ENCODE measurements at places on chromosomes 4 and X. TPM values are rescaled to one million over a fixed set of nuclear protein-coding genes. Genes with fewer than 3 reads are reported as not detected.

- H3K4me1 ChIP-seq, result peaks cover 76% of the 10 kb centered on the region
- no peak for DNase-seq
- no peaks in the 10 kb centered on the region for H3K36me3 ChIP-seq
- H3K4me3 ChIP-seq, result no peak overlapping the region
- no peaks in the 10 kb centered on the region for H3K27me3 ChIP-seq
- no peak overlapping the region for H3K27ac ChIP-seq
Observed at GRCh38 chrX:45009371-45010000, 136.5 kb downstream of the KDM6A start.

DNA sequence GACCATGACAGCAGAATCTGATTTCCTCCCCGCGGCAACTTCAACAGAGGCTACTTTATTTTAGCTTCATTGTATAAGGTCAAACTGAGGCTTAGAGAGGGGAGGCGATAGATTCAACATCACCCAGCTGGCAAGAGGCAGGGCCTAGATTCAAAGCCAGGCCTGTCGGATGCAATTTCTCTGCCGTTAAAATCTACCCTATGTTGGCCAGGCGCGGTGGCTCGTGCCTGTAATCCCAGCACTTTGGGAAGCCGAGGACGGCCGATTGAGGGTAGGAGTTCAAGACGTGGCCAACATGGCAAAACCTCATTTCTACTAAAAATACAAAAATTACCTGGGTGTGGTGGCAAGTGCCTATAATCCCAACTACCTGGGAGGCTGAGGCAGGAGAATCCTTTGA, 182.2 kb downstream of the BCOR start:
- H3K27me3 ChIP-seq, result no peaks in the 10 kb centered on the region
- DNase-seq, result no peak
- no peak overlapping the region for H3K27ac ChIP-seq
- H3K4me1 ChIP-seq, result no peaks in the 10 kb centered on the region
- no peaks in the 10 kb centered on the region for H3K36me3 ChIP-seq

DNA sequence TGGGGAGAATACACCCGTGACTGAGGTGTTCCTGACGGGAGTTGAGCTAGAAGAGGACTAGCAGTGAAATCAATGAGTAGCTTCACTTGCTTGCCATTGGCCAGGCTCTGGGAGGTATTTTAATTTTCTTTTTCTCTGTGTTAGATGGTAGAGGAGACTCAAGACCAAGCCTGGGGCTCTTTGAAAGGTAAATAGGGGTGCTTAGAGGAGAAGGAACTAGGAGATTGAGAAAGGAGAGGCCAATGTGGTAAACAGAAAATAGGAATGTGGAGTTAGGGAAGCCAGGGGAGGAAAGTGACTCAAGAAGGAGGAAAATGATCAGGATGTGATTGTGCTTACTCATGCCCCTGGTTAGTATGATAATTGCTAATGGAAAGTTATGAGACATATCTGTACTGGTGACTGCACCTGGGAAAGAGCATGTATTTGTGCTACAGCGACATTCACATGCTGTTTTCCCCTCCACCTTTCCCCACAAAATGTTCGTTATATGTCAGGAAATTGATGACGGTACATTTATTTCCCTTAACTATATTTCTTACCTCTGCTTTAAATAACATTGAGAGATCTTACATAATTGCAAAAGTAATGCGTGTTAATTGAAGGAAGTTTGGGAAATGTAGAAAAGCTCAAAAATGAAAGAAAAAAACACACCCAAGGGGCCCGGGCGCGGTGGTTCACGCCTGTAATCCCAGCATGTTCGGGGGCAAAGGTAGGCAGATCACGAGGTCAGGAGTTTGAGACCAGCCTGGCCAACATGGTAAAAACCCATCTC, 16.9 kb upstream of the LRBA start:
- H3K4me3 ChIP-seq, result no peak overlapping the region
- H3K4me1 ChIP-seq, result no peaks in the 10 kb centered on the region
- H3K27me3 ChIP-seq, result no peaks in the 10 kb centered on the region
- H3K36me3 ChIP-seq, result no peaks in the 10 kb centered on the region
- no peak overlapping the region for H3K27ac ChIP-seq

- no peaks in the 10 kb centered on the region for H3K36me3 ChIP-seq
- no peaks in the 10 kb centered on the region for H3K4me1 ChIP-seq
- H3K4me3 ChIP-seq, result no peak overlapping the region
Observed at GRCh38 chrX:49019050-49019449, 17.0 kb upstream of the GRIPAP1 start.

DNA sequence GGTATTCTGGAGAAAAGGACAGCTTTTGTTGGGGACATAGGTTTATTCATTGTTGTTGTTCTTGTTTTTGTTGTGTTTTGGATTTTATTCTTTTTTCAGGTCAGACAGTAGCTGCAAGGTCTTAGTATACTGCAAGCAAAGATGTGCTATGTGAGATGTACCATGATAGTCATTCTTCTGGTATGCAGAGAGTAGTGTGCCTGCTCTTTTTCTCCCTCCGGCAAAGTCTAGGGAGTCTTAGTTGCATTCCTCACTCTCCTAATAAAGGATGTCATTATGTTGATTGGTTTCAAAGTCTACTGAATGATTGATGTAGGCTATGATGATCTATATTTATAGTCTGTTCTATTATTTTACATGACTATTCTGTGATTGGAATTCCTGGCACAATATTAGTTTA, 119.9 kb upstream of the POF1B start:
- H3K4me1 ChIP-seq, result no peaks in the 10 kb centered on the region
- no peaks in the 10 kb centered on the region for H3K27me3 ChIP-seq
- H3K27ac ChIP-seq, result no peak overlapping the region

DNA sequence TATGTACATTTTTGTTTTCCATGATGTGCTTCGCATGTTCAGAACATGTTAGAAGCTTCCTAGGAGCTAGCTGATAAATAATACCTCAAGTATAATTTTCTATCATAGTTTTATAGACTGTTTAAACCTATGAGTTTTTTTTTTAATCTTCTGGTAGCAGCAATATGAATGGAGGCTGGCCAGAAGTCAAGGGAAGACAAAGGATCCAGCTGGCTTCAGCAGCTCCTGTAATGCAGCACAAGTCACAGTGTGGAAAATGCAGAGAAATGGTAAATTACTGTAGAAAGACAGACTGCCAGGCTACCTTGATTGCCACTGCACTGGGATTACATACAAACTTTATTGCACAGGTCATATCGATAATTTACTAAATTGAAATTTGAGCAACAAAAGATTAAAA, 537.9 kb downstream of the IQCM start:
- H3K36me3 ChIP-seq, result no peaks in the 10 kb centered on the region
- no peak for DNase-seq
- no peak overlapping the region for H3K27ac ChIP-seq
- no peaks in the 10 kb centered on the region for H3K4me1 ChIP-seq

DNA sequence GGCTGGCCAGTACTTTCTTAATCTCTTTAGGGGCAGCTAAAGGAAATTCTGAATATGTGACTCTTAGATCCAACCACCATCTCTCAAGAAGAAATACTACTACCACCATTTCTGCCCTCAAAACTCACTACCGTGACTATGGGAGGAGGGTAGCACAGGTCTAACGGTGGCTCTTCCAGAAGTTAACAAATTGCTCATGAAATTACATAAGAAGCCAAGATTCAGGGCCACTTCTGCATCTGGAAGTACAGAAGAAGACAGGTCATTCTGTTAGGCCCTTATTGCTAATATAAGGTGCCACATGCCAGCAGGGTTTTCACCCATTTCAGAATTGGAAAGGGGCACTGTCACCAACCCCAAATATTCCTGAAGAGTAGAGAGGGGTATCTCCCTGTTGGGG, 19.6 kb upstream of the NKRF start:
- no peak overlapping the region for H3K4me3 ChIP-seq
- H3K36me3 ChIP-seq, result no peaks in the 10 kb centered on the region
- DNase-seq, result no peak
- no peak overlapping the region for H3K27ac ChIP-seq
- H3K4me1 ChIP-seq, result no peaks in the 10 kb centered on the region

DNA sequence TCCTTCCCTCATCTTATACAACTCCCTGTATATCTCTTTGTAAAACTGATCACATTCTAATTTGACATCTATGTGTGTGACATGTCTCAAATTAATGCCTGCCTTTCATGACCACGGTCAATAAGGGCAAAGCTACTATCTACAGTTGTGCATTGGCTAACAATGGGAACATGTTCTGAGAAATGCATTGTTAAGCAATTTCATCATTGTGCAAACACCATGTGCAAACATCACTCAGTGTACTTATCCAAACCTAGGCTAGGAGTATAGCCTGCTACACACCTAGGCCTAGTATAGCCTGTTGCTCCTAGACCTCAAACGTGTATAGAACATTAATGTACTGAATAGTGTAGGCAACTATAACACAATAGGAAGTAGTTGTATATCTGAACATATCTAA, 95.0 kb downstream of the BANK1 start:
- no peak for DNase-seq
- no peak overlapping the region for H3K27ac ChIP-seq
- no peak overlapping the region for H3K4me3 ChIP-seq
- no peaks in the 10 kb centered on the region for H3K27me3 ChIP-seq
- H3K4me1 ChIP-seq, result no peaks in the 10 kb centered on the region
- H3K36me3 ChIP-seq, result no peaks in the 10 kb centered on the region

The GSTCD gene
- 22.5 TPM for total RNA-seq

The OTUD6A gene
- not detected for total RNA-seq

The PDLIM3 gene
- total RNA-seq, result 11.5 TPM

The HSFX4 gene
- total RNA-seq, result not detected

The SLC49A3 gene
- 5.5 TPM for total RNA-seq

The BEND2 gene
- not detected for total RNA-seq

Data from HCT116 (cell line).